CD4-positive, alpha-beta T cell (primary cell): ENCODE measurements at places on chromosomes 13 and 19. TPM values are rescaled to one million over a fixed set of nuclear protein-coding genes. Genes with fewer than 3 reads are reported as not detected.

- no peak for DNase-seq
These were observed 36.4 kb upstream of the VSTM2B start for GRCh38 chr19:29489172-29489951.

GRCh38 chr19:31613683-31614219 is 264.5 kb upstream of the TSHZ3 start:
- DNase-seq, result no peak

DNA sequence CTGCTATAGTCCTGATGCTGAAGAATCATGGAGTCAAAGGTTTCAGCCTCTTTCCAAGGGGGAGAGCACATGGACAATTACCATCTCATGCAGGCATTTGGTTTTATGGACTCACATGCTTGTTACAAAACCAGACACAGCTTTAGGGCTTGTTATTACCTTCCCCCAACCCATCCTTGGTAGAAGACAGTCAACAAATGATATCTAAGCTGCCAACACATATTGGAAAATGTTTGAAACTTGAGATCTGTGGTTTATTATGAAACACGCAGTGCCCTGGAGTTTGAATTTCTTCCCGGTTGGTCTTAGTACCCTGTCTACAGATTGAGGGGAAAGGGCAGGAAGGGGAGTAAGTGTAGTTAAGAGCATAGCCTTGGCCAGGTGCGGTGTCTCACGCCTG is 12.5 kb upstream of the CYP2A6 start:
- no peak for DNase-seq

Gene SERPINE3
- not detected for total RNA-seq

Gene BORA
- total RNA-seq, result 3.8 TPM

GRCh38 chr13:53191091-53191490 is 162.5 kb downstream of the OLFM4 start:
- no peak for DNase-seq

- no peak for DNase-seq
These were observed 473.4 kb downstream of the SLITRK5 start for GRCh38 chr13:88144580-88144979.

- no peak for DNase-seq
These were observed 374.0 kb downstream of the IRS2 start for GRCh38 chr13:109412283-109412901.

GRCh38 chr13:64538711-64539110 is 2691.4 kb downstream of the PCDH9 start:
- DNase-seq, result no peak

DNA sequence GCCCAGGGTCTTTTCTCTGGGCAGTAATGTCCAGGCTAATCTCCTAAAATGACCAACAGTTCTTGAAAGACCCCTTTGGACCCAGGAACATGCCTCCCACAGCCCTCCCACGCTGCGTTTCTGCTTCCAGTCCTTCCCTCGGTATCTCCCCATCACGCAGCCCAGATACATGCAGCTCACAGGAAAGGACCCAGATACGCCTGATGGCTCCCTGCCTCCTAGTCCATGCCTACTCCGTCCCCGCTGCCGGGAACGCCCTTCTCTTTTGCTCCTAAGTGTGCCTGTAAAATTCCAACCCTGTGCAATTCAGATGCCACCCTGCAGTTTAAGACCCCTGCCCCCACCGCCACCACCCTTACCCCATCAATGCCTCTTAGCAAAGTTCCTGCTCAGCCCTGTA is 778 bp downstream of the MUC16 start:
- DNase-seq, result no peak

DNA sequence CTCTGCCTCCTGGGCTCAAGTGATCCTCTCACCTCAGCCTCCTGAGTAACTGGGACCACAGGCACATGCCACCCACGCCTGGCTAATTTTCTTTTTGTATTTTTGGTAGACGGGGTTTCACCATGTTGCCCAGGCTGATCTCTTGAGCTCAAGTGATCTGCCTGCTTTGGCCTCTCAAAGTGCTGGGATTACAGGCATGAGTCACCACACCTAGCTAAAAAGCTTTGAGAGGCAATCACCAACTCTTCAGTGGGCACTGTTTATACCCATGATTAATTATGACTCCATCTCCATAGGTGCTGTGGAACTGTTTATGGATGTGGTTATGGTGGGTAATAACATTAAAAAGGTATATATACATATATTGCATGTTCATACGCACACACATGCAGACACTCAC is 7.5 kb upstream of the RBM26 start:
- DNase-seq, result no peak
